Astrocyte (in vitro differentiated cells and primary cell): ENCODE measurements at places on chromosomes 7 and 10. TPM values are rescaled to one million over a fixed set of nuclear protein-coding genes. Genes with fewer than 3 reads are reported as not detected.

DNA sequence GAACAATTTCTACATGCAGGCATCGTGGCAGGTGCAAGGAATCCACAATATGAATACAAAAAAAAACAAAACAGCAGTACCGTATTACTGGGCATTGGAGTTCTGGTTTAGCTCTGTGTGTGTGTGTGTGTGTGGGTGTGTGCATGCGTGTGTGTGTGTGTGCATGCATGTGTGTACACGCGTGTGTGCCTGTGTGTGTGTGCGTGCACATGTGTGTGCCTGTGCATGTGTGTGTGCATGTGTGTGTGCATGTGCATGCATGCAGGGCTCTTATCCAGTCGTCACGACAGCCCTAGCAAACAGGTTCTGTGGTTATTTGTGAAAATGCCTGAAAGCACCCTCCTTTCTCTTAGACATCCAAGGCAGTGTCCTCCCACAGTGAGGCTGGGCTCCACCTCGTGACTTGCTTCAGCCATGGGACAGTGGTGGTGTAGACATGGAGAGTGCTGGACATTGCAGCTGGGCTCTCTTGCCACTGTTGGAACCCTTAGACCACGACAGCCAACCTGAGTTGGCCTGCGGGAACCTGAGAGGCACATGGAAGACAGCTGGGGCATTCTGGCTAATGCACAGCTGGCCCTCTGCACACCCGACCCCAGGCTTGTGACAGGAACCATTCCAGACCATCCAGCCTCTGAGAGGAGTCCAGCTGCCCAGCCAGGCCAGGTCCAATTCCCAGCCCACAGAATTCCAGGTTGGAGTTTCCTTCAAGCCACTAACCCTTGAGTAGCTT lies 173.4 kb upstream of the SHH start:
- no peaks in the 10 kb centered on the region for H3K4me1 ChIP-seq
- no peak overlapping the region for H3K27ac ChIP-seq

DNA sequence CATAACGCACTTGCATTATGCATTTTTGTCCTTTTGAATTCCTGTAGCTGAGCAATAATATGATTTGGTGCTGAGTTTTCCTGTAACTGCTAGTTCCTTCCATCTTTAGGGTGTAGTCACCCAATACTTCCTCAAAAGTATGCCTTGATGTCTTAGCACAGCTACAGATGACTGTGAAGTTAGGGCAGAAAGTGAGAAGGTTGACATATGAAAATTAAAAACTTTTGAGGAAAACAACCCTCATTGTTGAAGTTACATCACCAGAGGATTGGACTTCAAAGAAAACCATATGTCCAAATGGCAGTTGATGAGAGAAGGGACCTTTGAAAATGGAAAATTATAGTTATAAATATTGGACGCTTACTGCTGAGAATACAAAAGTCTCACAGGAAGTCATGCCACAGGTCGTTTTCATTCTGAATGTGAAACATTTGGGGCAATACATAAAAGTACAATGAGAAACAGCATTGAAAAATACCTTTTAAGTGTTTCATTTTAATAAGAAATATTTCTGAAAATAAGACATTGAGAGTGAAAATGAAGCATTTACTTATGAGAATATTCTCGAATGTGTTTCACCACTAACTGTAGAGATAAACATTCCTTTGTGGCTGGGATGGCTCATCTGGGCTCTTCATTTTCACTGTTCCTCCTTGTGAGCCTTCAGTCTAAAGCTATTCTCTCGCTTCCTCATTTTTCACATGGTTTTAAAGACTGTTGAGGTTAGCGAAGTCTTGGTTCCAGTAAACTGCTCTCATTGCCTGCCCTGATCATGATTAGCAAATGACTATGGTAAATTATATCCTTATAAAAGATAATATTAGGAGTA lies 61.4 kb upstream of the NME8 start:
- DNase-seq = no peak
- no peaks in the 10 kb centered on the region for H3K4me1 ChIP-seq
- no peaks in the 10 kb centered on the region for H3K36me3 ChIP-seq
- no peak overlapping the region for H3K27ac ChIP-seq
- no peak overlapping the region for H3K4me3 ChIP-seq

DNA sequence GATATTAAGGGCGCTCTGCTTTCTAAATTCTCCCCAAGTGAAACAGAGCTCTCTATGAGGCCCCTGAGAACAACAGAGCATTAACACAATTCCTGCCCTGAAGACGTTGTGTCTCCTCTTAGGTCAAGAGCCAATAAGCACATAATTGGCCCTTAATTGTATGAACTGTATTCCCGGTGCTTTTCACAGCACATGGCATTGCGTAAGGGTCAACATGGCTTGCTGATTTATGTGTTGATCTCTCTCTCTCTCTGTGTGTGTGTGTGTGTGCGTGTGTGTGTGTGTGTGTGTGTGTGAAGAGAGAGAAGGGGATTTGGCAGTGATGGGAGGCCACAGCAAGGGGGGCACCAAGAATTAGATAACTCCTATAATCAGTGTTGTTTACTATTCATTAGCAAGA lies 40.5 kb downstream of the LYZL1 start:
- no peak overlapping the region for H3K27ac ChIP-seq
- H3K4me1 ChIP-seq = peaks cover 7% of the 10 kb centered on the region
- peak; percentile 31 for DNase-seq

DNA sequence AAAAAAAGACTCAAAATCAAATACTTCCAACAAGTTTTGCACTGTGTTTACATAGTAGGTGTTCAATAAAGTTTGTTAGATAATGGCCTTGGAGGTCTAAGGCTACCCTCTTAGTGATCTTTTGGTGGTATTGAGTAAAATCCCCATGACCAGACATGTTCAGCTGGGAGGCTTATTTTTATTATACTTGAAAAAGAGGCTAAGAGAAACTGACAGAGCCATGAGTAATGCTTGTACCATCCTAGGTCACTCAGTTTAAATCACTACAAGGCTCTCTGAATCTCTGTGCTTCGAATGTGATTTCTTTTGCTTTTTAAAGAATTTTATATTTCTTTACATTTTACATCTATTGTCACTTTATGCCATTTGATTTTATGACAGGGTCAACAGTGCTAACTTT lies 90.5 kb downstream of the TWIST1 start:
- DNase-seq = peak; percentile 40
- peaks cover 11% of the 10 kb centered on the region for H3K4me1 ChIP-seq
- H3K36me3 ChIP-seq = no peaks in the 10 kb centered on the region
- H3K4me3 ChIP-seq = no peak overlapping the region
- H3K27me3 ChIP-seq = no peaks in the 10 kb centered on the region

DNA sequence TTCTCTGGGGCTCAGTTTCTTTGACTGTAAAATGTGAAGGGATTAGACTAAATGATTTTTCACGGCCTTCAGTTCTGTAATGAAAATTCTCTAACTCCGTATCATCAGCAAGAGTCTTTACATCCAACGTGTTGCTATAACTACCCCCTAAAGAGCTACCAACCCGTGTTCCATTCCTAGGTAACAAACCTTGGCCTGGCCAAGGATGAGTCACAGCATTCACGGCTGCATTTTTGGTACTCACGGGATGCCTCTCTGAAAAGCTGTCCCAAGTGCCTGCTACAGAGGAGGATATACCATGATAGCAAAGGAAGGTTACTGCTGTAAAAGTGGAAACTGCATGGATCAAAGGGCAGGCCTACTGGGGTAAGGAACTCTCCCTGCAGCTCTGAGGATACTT lies 5.9 kb downstream of the LRRC4 start:
- H3K27ac ChIP-seq = no peak overlapping the region
- H3K36me3 ChIP-seq = no peaks in the 10 kb centered on the region
- H3K4me1 ChIP-seq = peaks cover 35% of the 10 kb centered on the region
- H3K4me3 ChIP-seq = no peak overlapping the region
- no peaks in the 10 kb centered on the region for H3K27me3 ChIP-seq
- DNase-seq = peak; percentile 51

- H3K36me3 ChIP-seq = no peaks in the 10 kb centered on the region
- peaks cover 5% of the 10 kb centered on the region for H3K27me3 ChIP-seq
- no peak overlapping the region for H3K27ac ChIP-seq
- DNase-seq = peak; percentile 34
Observed at GRCh38 chr7:134565643-134566136, 16.8 kb downstream of the AKR1B15 start.

- no peaks in the 10 kb centered on the region for H3K4me1 ChIP-seq
- H3K27me3 ChIP-seq = no peaks in the 10 kb centered on the region
- no peak for DNase-seq
Observed at GRCh38 chr10:50333872-50334271, 82.6 kb upstream of the ASAH2 start.

DNA sequence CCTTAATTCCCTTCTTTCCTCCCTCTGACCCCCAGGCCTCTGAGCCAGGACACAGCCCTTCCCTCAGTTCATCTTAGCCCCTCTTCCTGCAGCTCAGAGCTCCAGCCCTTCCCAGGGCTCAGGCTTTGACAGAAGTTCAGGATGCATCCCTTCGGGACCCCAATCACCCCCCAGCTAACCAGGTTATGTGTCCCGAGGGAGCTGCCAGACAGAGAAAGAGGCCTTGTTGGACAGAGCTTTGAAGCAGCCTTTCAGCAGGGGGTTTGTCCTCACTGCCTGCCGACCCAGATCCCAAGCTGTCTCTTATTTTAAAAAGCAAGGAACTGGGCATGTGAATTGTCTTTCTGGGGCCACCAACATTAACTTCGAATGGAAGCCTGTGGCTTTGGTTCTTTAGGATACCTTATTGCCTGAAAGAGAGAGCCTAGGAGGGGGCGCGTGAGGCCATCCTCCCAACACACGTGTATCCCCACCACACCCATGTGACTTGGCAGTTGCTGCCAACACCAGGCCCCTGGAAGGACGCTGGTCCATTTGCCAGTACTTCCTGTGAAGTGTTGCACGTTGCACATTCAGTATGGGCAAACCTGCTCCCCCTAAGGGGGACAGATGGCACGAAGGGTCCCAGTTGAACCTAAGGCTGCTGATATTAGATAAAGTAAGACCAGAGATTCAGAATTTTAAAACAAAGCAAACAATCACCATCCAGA lies 858 bp downstream of the CCDC136 start:
- H3K27me3 ChIP-seq = peaks cover 4% of the 10 kb centered on the region
- no peak for DNase-seq
- no peak overlapping the region for H3K27ac ChIP-seq
- no peak overlapping the region for H3K4me3 ChIP-seq

DNA sequence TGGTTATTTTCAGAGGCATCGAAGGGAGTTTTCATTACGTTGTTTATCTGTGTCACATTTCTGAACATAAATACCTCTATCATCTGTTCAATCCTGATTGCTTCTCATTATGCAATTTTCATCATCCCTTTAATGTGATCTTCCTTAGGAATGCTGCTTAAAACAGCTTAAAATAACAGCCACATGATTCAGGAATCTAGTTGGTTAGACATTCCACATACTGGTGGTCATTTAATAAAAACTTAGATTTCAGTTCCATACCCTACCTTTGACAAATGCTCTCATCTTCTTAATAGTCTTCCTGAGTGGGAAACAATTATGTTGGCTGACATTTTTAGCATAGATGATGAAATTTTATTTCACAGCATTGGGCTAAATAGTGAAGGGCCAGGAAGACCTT lies 191.3 kb upstream of the CDCA7L start:
- H3K27me3 ChIP-seq = no peaks in the 10 kb centered on the region
- H3K4me3 ChIP-seq = no peak overlapping the region
- peak; percentile 84 for DNase-seq
- H3K4me1 ChIP-seq = peaks cover 6% of the 10 kb centered on the region

CLCN1 gene
- total RNA-seq = not detected in 2 replicates

SPDYE2B gene
- not detected in 2 replicates for total RNA-seq
